Kidney epithelial cell (primary cell): ENCODE measurements at places on chromosomes 13 and 19. TPM values are rescaled to one million over a fixed set of nuclear protein-coding genes. Genes with fewer than 3 reads are reported as not detected.

- DNase-seq, result no peak
Measured at GRCh38 chr13:110000534-110001345, 214.4 kb upstream of the IRS2 start.

ZNF681 gene
- total RNA-seq, result 1.8 and 2.5 TPM in 2 replicates

LATS2 gene
- 20.2 and 26.7 TPM in 2 replicates for total RNA-seq

DNA sequence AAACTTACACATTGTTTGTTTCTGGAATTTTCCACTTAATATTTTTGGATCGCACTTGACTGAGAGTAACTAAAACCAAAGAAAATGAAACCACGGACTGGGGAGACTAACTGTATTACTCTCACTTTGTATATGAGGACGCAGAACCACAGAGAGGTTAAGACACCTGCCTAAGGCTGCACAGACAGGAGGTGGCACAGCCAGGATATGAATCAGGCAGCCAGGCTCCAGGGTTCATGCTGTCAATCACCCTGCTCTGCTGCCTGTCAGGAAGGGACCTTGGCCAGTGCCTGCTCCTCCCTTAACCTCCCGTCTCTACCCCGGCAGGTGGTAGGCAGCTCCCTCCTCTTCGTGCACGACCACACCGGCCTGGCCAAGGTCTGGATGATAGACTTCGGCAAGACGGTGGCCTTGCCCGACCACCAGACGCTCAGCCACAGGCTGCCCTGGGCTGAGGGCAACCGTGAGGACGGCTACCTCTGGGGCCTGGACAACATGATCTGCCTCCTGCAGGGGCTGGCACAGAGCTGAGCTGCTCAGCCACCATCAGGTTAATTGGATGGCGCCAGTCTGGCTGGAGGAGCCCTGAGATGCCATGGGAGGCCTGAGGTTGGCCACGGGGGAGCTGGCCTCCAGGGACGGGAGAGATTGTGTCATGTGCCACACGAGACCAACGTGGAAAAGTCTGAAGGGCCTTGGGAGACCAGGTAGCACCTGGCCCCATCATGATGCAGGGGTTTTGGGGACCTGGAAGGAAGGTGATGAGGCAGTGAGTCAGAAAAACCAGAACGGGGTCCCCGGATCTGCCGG, 11.0 kb downstream of the ACTMAP start:
- DNase-seq, result no peak

- no peak for DNase-seq
Measured at GRCh38 chr19:16579381-16579780, 7.2 kb upstream of the SLC35E1 start.

GRCh38 chr13:26787961-26788360, 27.4 kb upstream of the GPR12 start:
- DNase-seq, result no peak

- DNase-seq, result no peak
Measured at GRCh38 chr19:12969292-12969988, at the start of gene DAND5. Gene DAND5 (plus strand): TSS chr19:12969576. CDS start chr19:12969661, 85 bp downstream.

PROZ gene
- total RNA-seq, result not detected in 2 replicates

DNA sequence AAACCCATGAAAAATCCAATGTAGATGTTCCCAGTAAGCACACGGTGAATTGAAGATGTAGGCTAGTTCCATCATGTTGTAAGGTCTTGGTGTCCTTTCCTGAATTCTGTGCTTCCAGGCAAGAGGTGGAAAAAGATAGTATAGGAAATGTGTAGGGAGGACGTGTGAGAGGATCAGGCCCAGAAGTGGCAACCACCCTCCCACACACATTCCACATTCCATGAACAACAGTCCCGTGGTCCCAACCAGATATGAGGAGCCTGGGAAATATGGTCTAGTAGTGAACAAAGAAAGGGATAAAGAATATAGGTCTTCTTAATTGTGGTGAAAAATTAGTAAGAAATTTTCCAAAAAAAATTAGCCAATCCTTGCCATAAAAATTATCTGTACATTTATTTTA, 1254.2 kb upstream of the SLC10A2 start:
- DNase-seq, result no peak

GRCh38 chr13:20402881-20403280, 122.8 kb downstream of the CRYL1 start:
- DNase-seq, result no peak

CFAP97D2 gene
- total RNA-seq, result not detected in 2 replicates

ZBTB32 gene
- not detected in 2 replicates for total RNA-seq

- DNase-seq, result no peak
Measured at GRCh38 chr19:11806354-11807098, 7.5 kb upstream of the ZNF440 start.

KLC3 gene
- 8.6 and 8.9 TPM in 2 replicates for total RNA-seq

GRCh38 chr19:4878491-4878968, 11.1 kb upstream of the PLIN3 start:
- DNase-seq, result no peak

DNA sequence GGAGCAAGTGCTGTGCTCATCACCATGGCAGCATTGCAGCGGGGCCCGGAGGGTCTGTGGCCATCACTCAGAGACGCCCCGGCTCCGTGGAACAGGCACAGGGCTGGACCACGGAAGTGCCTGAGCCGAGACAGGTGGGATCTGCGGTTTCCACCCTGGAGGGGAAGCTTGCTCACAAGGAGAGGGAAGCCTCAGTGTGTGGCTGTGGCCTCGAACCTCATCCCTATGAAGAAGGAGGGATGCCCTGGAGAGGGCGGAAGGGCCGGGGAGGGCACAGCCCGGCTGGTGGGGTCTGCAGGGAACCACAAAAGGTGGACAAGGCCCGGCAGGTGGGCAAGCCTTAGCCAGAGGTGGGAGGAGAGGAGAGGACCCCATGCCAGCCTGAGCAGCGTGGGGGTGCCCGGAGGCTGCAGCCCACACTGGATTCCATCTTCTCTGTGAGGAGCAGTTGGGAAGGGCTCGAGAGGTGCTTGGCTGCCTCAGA, 30.4 kb upstream of the TMEM255B start:
- DNase-seq, result no peak

- DNase-seq, result no peak
Measured at GRCh38 chr13:48925001-48925400, 50.7 kb upstream of the FNDC3A start.

- DNase-seq, result no peak
Measured at GRCh38 chr13:112903071-112903577, 65.9 kb upstream of the MCF2L start.

DPF1 gene
- total RNA-seq, result 1.5 and 2.1 TPM in 2 replicates

GRCh38 chr13:101465877-101466276, 13.4 kb downstream of the ITGBL1 start:
- no peak for DNase-seq

DNA sequence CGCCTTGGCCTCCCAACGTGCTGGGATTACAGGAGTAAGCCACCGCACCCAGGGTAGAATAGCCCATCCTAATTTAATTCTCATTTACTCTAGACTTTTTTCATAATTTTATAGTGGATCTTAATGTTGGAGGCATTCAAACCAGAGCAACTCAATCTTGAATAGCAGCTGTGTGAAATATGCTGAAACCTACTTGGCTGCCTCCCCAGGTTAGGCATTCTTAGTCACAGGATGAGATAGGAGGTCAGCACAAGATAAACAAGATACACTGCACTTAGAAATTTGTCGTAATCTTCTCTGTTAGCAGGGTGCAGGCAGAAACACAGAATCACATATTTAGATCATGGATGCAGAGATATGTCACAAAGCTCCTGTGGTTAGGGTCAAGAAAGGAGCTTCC, 2.7 kb upstream of the ZNF43 start:
- DNase-seq, result no peak

GRCh38 chr13:92433963-92434362, 792.6 kb upstream of the GPC6 start:
- DNase-seq, result no peak

DCT gene
- total RNA-seq, result 0.08 TPM in 1 of 2 replicates, not detected in the other

TRIM13 gene
- total RNA-seq, result 17.2 and 17.5 TPM in 2 replicates
